ENCODE measurements at places on chromosomes 5 and 9.

- DNase-seq: no peak
These were observed 76.3 kb upstream of the ORM1 start for GRCh38 chr9:114246558-114246957.

GRCh38 chr9:109101810-109102209, 17.9 kb downstream of the TMEM245 start:
- peak; percentile 94 for DNase-seq

- DNase-seq: peak; percentile 7
These were observed 257.7 kb downstream of the MCTP1 start for GRCh38 chr5:95027151-95027721.

DNA sequence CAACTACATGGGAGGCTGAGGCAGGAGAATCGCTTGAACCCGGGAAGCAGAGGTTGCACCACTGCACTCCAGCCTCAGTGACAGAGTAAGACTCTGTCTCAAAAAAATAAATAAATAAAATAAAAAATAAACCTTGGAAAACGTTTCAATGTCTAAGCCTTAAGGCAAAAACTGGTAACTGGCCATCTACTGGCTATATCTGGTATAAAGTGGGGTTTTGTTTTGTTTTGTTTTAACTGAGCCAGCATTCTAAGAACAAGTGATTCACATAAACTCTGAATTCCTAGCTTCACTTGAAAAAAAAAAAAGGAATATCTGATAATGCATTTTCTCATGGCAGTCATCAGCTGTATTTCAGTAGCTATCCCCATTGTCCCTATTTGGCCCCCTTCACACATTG, 126.1 kb upstream of the EFNA5 start:
- no peak for DNase-seq

DNA sequence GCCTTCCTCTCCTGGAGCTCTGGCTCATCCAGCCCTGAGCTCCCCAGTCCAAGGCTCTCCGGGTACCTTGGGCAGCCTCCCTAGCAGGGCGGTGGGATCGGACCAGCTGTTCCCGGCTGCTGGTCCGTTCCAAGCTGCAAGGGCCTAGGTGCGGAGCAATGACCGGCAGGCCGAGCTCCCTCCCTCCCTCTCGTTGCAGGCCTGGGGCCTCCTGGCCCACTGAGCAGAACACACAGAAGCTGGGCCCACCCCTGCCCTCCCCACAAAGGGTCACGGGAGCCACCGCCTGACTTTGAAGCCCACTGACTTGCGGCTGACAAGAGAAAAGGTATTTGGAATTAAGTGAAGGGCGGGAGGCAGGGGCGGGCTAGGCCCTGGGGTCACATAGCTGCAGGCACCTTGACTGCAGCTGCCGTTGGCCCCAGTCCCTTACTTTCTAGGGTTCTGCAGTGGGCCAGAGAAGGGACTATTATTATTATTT, 104.7 kb upstream of the IER5L start:
- no peak for DNase-seq

DNA sequence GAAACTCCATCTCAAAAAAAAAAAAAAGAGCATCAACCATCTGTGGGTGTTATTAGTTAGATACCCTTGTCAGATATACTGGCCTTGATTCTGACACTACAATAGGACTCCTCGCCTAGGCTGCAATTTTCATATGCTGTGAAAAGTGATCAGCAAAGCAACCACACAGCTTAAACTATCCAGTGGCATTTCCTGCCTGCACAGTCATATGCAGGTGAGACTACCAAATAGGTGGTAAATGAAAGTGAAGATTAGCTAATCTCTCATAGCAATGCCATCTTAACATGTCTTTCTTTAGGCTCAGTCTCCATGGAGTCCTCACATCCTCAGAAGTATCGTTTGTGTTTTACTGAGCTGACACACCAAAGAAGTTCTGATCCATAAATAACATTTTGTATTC, 40.8 kb downstream of the GRAMD2B start:
- no peak for DNase-seq

GRCh38 chr5:116930616-116931015, 356.0 kb upstream of the SEMA6A start:
- DNase-seq: no peak

GRCh38 chr9:5518171-5518936, 8.0 kb downstream of the PDCD1LG2 start:
- DNase-seq: peak; percentile 52

- peak; percentile 52 for DNase-seq
These were observed 41.3 kb downstream of the UGCG start for GRCh38 chr9:111937781-111938426.

GRCh38 chr9:24652181-24652580, 106.5 kb upstream of the IZUMO3 start:
- no peak for DNase-seq

- DNase-seq: no peak
These were observed 5.8 kb downstream of the TMEM268 start for GRCh38 chr9:114616684-114617520.

- DNase-seq: no peak
These were observed 445.2 kb downstream of the ELAVL2 start for GRCh38 chr9:23380821-23381220.

DNA sequence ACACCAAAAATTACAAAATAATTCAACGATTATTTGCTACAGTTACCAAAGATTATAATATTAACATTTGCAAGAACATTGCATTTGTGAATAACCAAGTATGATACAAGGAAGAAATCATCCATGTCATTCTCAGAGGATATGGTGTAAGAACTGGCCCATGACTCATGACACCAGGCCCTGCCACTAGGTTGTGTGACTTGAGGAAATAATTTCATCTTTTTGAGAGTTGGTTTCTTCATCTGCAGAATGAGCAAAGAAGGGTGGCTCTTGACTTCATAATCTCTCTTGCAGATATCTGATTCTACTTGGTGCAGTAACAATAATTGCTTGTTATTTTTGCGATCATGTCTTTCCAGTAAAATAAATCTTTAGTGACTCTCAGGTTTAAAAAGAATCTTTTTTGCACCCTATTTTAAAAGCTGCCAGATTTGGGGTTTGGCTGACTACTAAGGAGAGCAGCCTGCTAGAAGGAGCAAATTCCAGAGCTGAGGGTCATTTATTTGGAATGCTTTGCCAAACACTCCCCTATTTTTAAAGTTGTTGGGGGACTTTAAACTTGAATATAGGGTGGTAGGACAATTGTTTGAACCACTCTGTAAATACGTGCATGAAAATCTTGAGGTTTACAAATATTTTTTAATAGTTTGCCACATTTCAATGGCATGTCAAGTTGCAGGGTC, 23.5 kb downstream of the ITGA1 start:
- DNase-seq: peak; percentile 54

- DNase-seq: no peak
These were observed at the start of gene ADCY2 for GRCh38 chr5:7395947-7396712. Gene ADCY2 (plus strand): TSS chr5:7396138. CDS start chr5:7396297, 159 bp downstream.

DNA sequence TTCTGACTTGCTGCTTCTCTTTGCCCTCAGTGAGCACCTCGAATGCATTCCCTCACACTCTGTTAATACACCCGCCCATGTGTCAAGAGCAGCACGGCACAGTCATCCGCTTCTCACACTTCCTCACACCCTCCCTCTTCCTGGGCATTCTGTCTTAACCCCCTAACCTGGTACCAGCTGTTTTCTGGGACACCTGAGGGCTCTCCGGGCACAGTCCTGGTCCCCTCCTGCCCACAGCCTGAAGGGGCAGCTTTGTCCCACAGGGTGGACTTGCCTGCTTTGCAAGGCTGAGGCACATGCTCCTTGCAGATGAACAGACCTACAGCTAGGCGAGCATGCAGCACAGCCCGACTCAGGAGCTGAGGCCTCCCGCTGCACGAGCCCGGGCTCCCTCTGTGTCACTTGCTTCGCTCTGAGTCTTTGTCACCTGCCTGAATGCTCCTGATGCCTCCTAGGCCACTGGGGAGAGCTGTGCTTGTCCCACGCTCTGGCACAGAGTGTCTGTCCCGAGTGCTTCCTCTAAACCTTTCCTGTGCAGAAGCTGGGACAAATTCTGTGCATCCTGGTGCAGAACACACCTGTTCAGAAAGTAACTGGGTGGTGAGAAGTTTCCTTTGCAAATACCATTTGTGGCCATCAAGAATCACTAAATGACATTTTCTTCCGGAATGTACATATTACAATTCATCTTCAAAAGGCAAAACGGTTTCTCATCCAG, 47.8 kb downstream of the AHRR start:
- DNase-seq: peak; percentile 60

DNA sequence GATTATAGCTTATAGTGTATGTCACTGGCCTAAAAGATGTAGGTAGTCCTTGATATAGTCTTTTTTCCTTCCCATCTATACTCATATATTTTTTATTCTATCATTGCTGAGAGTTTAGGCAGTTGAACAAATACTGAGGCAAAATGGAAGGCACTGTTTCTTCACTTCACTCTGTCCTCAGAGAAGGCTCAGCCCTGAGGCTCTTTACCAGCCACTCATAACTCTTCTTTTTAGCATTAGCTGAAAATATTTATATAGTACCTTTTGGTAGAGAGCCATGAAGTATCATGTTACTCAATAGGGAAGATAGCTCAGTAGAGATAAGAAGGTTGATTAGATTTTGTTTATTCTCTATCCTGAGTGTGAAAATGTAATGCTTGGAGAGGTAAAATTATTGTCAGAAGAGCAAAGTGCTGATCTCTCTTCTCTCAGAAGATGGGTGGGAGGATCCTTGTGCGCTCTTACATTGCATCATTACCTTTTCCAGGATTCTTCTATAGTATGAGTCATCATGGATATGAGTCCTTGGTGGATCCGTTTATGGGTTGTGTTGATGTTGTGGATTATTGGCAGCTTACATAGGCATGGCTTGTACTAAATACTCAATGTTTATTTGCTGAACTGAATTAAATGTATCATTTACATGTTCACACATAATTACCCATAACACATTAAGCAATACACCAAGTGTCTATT, 88.1 kb downstream of the ANXA1 start:
- no peak for DNase-seq

- no peak for DNase-seq
These were observed 709 bp downstream of the SLC35D2 start for GRCh38 chr9:96382839-96383164.

- DNase-seq: no peak
These were observed 493.7 kb downstream of the NR2F1-AS1 start for GRCh38 chr5:93087326-93087725.

GRCh38 chr9:34454571-34455065, 3.8 kb downstream of the FAM219A start:
- peak; percentile 51 for DNase-seq
